Effector memory CD4-positive, alpha-beta T cell (primary cell): ENCODE measurements at places on chromosomes 2 and 18.

- no peak for DNase-seq
Measured at GRCh38 chr2:212520340-212520739, 18.3 kb downstream of the ERBB4 start.

- no peak for DNase-seq
Measured at GRCh38 chr2:207512356-207512755, 17.4 kb upstream of the CREB1 start.

DNA sequence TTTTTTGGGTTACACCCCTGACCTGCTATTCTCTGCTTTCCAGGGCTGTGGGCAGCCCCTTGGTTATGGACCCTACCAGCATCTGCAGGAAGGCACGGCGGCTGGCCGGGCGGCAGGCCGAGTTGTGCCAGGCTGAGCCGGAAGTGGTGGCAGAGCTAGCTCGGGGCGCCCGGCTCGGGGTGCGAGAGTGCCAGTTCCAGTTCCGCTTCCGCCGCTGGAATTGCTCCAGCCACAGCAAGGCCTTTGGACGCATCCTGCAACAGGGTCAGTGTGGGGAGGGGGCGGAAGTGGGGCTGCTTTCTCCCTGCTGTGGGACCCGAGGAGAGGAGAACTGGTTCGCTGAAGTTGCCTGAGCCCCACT, 9.7 kb upstream of the WNT10A start:
- DNase-seq: no peak

GRCh38 chr18:8469544-8470130, 139.6 kb upstream of the RAB12 start:
- no peak for DNase-seq

GRCh38 chr2:164734196-164734595, 107.4 kb downstream of the COBLL1 start:
- DNase-seq: no peak

- no peak for DNase-seq
Measured at GRCh38 chr2:49021271-49021670, 133.0 kb downstream of the FSHR start.

DNA sequence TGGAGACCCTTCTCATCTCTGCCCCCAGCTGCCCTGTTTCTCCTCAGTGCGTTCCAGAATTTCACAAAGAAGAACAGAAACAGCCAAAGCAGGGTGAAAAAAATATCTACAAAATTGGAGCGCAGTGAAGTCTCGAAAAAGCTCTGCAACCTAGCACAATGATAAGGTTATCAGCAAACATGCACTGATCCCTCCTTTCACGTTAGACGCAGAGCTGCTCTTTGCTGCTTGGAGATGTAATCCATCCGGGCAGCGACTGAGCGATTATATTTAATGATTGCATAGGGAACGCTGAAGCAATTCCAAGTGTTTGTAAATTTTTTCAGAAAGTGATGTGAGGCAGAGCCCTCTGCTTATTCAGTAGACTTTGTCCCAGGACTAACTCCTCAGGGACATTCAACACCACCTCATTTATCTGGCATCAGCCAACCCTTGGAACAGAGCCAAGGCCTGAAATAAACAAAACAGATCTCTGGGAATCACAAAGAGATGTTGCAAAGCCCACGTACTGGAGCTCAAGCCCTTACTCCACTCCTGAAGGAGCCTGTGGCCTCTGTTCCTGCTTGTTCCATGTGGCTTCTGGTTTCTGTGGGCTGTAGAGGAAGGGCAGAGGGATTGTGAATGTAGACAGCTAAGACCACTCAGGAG, 172.6 kb upstream of the BCL2L11 start:
- no peak for DNase-seq

GRCh38 chr2:16784652-16785051, 119.0 kb upstream of the CYRIA start:
- no peak for DNase-seq

DNA sequence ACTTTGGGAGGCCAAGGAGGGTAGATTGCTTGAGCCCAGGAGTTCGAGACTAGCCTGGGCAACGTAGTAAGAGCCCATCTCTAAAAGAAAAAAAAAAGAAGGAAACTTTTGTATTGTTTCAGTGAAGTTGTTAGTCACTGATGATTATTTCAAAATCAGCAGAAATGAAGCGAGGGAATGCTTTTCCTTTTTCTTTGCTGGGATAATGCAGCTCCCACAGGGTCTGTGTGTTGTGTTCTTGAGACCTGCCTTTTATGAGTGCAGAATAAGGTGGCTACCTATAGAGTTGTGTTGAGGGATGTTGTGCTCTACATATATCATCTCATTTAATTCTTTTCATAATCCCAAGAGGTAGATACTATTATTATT, 11.7 kb downstream of the TM4SF20 start:
- DNase-seq: no peak

DNA sequence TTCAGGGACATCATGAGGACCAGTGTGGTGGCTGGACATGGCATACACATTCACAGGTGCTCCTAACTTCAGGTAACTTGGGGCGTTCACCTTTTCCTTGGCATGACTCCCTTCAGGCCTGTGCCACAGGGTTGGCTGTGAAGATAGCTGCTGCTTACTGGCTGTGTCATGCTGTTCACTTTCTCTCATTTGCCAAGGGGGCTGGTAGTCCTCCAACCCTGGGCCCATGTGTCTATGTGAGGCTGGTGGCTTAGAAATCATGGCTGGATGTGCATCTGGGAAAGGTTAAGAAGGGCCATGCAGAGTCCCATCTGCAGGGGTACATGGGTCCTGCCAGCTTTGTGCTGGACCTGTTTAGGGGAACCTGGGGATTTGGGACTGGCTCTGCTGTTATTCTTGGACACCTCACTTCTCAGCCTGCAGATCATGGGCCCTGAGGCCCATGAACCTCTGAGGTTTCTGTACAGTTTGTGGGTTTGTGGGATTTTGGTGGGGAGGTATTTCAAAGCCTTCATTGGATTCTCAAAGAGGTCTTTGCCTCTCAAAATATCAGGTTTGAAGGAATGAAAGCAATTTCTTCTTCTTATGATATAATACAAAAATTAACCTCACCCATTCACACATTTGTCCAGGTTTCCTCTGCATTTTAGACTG, 62.9 kb downstream of the FHOD3 start:
- DNase-seq: no peak

DNA sequence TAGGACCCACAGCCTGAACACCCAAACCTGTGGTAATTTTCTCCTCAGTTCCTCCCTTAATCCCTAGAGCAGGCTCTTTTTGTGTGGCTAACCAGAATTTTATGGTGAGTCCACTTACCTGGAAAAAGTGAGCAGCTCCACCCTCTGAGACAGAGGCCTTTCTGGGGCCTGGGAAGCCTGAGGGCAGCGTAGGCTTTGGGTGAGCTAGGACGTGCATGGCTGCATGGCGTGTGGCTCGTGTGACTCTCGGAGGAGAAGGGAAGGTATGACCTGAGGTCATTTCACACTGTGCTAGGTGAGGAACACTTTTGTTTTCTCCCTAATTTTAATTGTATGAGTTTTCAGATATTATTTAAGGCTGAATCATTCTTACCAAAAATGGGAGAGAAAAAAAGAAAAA, 73.5 kb upstream of the DYNAP start:
- DNase-seq: no peak

DNA sequence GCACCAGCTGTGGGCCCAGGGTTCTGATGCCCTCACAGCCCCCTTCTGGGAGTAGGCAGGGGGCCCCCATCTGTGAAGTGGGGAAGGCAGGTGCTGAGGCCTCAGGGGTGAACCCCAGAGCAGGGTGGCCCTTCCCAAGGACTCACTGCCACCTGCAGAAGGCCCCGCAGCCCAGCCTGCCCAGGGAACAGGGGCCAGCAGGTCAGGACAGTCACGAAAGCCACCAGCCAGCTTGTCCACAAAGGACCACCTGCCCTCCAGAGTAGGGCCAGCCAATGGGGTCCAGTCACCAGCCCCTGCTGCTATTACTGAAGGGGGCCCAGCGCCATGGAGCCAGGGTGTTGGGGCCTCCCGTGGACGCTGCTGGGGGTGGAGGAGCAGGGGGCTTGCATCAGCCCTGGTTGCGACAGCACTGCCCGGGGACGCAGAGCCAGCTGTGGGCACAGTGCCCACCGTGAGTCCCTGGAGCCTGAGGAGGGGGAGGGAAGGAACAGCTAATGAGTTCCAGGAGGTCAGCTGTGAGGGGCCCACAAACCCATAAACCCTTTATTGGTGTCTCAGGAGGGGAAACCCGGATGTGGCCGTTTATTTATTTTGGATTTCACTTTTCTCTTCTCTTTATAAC, 11.5 kb upstream of the SNED1 start:
- DNase-seq: no peak

GRCh38 chr2:217360781-217361482, 501.1 kb upstream of the TNP1 start:
- DNase-seq: no peak

DNA sequence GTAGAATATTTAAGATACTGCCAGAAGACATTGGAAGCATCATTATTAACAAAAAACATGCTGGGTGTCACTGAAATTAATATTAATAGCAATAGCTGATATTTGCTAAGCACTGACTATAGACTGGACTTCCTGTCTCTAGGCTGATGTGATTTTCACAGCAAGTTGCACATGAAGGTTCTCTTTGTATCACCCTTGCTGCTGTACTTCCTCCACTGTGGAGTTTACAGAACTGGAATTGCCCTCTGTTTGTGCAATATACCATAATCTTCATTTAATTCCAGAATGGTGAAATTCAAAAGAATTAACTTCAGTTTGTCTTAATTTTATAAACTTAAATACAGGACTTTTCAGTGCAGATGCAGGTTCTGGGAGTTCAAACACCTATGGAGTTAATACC, 585.1 kb downstream of the RNF144A start:
- DNase-seq: no peak

- DNase-seq: no peak
Measured at GRCh38 chr2:119786295-119786694, 26.6 kb downstream of the PTPN4 start.

- DNase-seq: no peak
Measured at GRCh38 chr18:46607926-46608325, 49.1 kb downstream of the LOXHD1 start.

- no peak for DNase-seq
Measured at GRCh38 chr18:650428-650858, 7.0 kb upstream of the TYMS start.

GRCh38 chr2:71725836-71726235, 272.5 kb downstream of the DYSF start:
- no peak for DNase-seq

- no peak for DNase-seq
Measured at GRCh38 chr18:40676668-40677067, 1278.4 kb upstream of the PIK3C3 start.

DNA sequence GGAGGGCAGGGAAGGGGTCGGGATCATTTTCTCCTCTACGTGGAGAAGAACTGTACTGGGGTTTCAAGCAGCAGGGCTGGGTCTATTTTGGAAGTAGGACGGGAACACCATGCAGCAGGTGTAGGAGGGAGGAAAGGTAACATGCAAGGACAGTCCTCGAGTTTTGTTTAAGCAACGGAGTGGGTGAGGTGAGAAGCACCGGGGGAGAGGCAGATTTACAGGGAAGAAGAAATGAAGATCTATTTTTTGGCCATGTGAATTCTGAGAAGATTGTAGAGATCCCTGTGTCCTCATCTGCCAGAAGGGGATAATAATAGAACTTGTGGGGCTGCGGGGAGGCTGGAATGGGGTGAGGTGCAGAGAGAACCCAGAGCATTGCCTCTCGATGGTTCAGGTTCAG, 85.6 kb downstream of the INPP5D start:
- no peak for DNase-seq

GRCh38 chr2:187586011-187586641, 31.9 kb upstream of the TFPI start:
- DNase-seq: no peak

DNA sequence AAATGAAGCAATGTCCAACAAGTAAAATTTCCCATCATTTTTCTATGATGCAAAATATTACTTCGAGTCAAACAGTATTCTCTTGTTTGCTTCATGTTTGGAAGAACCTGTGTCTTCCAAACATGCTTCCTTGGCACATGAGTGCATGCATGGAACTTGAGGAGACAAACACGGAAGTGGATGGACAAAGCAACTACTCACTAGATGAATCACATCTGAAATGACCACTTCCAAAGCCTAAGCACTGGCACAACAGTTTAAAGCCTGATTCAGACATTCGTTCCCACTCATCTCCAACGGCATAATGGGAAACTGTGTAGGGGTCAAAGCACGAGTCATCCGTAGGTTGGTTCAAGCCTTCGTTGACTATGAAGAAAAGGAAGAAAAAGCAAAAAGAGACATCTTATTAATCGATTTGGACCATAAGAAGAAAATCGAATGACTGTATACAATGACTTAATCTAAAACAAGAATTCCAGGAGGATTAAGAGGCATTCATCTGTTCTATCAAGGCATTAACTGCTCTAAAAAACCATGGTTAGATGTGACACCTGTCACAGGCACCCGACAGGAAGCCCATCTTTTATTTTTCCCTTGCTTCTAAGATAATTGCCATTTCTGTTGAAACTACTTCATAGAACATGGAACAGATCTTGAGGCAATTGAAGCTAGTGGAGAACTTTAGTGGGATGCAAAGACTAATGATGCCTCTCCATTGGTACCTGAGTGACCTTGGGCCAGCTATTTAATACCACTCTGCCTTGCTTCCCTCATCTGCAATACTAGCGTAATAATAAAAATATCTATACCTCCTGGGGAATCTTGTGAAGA, 56.0 kb downstream of the ATIC start:
- DNase-seq: no peak

DNA sequence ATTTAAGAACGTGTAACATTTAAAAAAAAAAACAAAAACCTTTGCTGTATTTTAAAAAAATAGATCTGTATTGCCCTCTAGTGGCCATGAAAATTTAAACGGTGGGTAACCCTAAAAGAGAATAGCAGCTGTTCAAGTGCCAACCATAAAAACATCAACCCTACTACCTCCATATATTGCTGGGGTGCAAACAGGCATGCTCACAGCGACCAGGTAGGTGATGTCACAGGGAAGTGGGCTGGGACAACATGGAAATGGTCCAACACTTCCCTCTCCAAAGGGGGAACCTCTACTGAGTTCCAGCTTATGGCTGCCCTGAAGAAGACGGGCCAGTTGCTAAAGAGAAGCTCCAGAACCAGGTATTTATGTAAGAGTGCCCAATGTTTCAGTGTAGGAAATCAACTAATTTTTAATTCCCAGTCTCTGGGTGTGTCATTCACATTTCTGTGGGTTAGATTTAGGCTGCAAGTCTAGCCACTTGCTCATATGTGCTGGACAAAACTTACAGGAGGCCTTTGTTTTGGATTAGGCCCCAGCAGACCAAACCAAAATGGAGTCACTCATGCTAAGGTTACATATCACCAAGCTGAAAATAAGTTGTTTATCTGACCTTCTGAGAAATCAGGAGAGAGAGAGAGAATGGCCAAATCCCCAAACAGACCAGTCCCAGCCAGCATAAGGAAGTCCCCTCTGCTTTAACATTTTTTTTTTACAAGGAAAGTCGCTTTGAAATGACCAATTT, 54.5 kb downstream of the SKA1 start:
- no peak for DNase-seq
